ENCODE measurements at places on chromosomes 7 and 10.

DNA sequence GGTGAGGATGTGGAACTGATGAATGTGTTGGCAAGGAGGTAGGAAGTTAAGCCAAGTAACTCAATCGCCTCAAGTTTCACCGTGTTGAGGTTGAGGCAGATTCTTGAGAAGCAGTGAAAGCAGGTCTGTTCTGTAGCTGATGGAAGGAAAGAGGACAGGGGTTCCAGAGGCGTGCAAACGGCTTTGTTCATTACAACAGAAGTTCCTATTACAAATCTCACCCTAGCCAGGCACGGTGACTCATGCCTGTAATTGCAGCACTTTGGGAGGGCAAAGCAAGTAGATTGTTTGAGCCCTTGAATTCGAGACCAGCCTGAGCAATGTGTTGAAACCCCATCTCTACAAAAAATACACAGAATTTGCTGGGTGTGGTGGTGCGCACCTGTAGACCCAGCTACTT, 36.9 kb upstream of the PTF1A start:
- no peak for DNase-seq

DNA sequence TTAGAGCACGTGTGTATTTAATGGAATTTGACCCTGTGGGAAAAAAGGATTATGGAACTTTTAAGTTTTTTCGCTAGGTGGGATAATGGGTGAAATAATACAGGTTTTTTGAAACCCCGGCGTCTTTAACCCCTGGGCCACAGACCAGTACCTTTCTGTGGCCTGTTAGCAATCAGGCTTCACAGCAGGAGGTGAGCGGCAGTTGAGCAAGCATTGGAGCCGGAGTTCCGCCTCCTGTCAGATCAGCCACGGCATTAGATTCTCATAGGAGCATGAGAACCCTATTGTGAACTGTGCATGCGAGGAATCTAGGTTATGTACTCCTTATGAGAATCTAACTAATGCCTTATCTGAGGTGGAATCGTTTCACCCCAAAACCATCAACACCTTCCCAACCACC, 28.6 kb downstream of the WAC start:
- no peak for DNase-seq

- DNase-seq: no peak
Measured at GRCh38 chr10:114576132-114576487, 82.0 kb downstream of the ABLIM1 start.

- DNase-seq: no peak
Measured at GRCh38 chr7:109844362-109844761, 1246.6 kb upstream of the LRRN3 start.

GRCh38 chr10:21492421-21492820, 33.1 kb downstream of the SKIDA1 start:
- no peak for DNase-seq

GRCh38 chr10:79304479-79305087, 42.7 kb upstream of the PPIF start:
- no peak for DNase-seq
